ENCODE measurements at places on chromosomes 5 and 9. TPM values are rescaled to one million over a fixed set of nuclear protein-coding genes. Genes with fewer than 3 reads are reported as not detected.

GRCh38 chr5:179437341-179438001 lies 92.2 kb upstream of the ADAMTS2 start:
- no peak for DNase-seq

DNA sequence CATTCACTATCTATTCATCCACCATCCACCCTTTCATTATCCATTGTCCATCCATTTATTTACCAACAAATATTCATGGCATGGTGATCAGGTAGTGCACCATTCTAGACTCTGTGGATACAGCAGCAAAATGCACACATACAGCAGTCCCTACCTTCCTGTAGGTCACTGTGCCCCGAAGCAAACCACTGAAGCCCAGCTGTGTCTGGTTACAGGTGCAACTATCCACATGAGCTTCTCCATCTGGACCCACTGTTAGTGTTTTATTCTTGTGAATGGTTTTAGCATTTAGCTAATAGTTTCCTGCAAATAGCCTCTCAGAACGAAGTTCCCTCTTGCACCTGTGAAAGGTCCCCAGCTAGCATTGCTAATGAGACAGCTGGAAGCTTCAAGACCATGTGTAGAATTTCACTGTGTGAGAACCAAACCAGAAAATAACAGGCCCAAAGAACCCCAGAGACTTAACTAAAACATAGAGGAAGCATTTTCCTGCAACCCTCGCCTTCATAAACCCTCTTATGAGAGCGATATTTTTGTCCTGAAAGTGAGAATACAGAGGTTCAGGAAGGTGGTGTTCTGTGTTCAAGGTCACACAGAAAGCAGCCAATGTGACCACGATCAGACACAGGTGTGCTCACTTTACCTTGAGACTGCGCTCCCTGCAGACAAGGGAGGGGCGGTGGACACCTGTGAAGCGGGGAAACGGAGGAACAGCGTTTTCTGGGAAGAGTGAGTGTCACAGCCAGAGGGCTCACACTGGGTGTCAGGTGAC lies 18.5 kb downstream of the PAEP start:
- no peak for DNase-seq

DNA sequence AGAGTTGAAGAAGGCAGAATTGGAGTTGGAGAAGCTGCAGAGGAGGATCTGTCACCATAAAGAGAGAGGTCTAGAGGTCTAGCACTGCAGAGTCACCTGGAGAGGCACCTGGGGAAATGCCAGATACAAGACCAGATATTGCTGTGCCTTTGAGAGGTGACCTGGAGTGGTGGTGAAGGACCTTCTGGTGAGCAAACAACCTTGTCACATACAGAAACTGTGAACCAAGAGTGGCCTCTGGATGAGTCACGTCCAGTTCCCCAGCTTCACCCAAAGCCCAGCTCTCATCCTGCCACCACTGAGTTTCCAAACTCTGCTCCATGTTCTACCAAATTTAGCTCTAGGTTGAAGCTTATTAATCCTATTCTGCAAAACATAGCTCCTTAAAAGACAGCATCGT lies 131.1 kb upstream of the FBXL7 start:
- no peak for DNase-seq

GRCh38 chr9:20040991-20041696 lies 252.3 kb upstream of the SLC24A2 start:
- no peak for DNase-seq

The TAS2R1 gene
- not detected for total RNA-seq

The NRARP gene
- 15.4 TPM for total RNA-seq

The CRHBP gene
- not detected for total RNA-seq
